ENCODE measurements at places on chromosomes 1 and 21.

- DNase-seq, result no peak
Observed at GRCh38 chr1:86238226-86238625, 81.7 kb upstream of the COL24A1 start.

DNA sequence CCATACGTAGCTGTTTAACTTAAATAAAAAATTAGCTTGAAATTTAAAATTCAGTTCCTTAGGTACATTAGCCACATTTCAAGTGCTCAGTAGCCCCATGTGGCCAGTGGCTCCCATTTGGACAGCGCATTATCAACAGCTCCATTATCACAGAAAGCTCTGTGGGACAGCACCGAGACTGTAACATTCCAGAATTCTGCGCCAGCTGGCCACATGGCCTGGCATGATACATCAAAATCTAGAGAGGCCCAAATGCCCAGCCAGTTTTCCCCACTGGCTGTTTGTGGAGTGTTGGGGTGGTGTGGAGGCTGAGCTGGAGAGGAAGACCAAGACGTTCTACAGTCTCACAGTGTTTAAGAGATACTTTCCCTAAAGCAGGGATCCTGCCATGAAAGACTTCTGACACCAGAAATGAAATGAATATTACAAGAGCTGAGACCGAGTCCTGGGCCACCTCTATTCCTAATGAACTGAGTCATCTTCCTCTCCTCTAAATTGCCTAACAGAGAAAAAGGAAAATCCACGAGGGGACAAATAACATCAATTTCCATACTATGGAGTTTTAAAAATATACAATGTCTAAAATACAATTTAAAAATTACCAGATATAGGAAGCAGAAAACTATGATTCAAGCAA, 27.3 kb upstream of the ACTA1 start:
- peak; percentile 77 for DNase-seq

DNA sequence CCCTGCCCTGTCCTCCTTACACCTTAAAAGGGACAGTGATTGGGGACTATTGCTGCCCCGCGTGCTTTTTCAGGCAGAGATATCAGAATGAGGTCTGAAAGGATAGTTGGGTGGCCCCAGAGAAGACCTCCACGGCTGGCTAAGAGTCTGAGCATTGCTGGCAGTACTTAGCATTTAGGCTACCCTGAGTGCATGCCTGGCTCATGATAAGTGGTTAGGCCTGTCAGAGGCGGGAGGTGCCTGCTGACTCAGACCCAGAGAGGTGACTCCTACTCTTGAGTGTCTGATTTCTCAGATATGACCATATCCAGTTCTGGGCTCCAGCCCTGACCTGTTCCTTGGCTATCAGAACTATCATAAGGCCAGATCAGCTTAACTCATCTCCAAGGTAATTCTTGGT, 213.7 kb downstream of the PBX1 start:
- DNase-seq, result no peak

- DNase-seq, result no peak
Observed at GRCh38 chr1:238642231-238642630, 744.1 kb upstream of the CHRM3 start.

DNA sequence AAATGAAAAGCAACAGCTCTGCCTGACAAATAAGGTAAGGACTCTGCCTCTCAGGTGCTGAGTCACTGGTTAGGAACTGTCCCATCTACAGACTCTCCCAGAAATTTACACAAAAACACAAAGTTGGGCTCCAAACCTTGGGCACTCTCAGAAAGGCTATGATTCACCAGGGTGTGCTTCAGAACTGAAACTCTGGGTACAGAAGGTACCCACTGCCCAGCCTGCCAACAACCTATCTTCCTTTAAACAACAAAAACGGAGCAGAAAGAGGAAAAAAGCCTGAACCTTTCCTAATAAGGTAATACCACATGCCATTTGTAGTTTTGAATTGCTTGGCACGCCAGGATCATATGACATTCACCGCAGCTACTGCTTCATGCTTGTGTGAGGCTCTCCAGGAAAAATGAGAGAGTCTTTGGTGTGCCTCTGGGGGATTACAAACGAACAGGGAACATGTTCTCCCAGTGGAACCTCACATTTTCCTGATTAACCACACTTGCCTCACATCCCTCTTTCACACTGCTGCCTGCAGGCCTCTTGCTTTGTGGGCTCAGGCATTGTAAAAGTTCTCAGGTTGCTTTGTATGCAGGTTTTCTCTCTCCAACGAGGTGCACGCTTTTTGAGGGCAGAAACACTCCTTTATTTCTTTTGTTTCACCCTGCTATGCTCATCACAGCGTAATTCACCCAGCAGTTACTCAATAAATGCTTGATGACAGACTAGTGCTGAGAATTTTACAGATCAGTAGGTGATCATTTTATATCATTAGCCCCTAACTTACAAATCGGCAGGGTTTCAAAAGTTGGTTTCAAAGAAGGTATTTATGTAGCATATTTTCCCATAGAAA, 65.1 kb downstream of the GADD45A start:
- no peak for DNase-seq

DNA sequence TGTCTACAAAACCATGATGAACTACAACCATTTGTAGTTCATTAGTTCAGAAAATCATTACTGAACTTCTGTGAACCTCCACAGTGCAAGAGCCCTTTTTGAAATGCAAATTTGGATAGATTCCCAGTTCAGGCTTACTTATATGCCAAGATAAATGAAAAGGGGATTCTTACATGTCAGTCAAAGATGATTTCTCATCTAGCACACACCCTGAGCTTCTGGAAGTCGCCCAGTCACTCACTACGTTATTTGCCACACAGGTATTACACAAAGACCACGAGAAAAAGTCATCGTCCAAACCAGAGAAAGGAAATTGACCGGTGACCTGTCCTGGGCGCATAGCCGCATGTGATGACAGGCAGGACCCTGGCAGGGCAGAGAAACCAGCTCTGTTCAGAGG, 41.8 kb downstream of the ETS2 start:
- no peak for DNase-seq

GRCh38 chr1:168766568-168766967, 37.6 kb upstream of the DPT start:
- no peak for DNase-seq

- no peak for DNase-seq
Observed at GRCh38 chr21:45248301-45248892, 39.3 kb downstream of the POFUT2 start.

DNA sequence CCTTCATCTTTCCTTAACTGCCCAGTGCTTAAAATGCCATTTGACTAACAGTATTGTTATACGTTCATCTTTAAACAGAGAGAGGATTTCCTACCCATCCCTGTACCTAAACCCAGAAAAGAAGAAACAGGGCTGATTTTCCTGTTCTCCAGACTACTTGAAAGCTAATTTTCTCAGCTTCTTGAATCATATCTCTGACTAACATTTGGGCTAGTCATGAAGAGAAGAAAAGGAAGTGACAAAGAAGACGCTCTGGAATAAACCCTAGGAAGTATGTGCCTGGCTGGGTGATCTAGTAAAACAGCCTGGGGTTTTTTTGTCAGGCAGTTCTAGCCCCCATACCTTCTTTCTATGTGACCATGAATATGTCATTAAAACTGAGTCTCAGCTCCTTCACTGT, 44.8 kb upstream of the SGIP1 start:
- no peak for DNase-seq

- no peak for DNase-seq
Observed at GRCh38 chr1:119617751-119618691, 30.0 kb downstream of the ZNF697 start.

DNA sequence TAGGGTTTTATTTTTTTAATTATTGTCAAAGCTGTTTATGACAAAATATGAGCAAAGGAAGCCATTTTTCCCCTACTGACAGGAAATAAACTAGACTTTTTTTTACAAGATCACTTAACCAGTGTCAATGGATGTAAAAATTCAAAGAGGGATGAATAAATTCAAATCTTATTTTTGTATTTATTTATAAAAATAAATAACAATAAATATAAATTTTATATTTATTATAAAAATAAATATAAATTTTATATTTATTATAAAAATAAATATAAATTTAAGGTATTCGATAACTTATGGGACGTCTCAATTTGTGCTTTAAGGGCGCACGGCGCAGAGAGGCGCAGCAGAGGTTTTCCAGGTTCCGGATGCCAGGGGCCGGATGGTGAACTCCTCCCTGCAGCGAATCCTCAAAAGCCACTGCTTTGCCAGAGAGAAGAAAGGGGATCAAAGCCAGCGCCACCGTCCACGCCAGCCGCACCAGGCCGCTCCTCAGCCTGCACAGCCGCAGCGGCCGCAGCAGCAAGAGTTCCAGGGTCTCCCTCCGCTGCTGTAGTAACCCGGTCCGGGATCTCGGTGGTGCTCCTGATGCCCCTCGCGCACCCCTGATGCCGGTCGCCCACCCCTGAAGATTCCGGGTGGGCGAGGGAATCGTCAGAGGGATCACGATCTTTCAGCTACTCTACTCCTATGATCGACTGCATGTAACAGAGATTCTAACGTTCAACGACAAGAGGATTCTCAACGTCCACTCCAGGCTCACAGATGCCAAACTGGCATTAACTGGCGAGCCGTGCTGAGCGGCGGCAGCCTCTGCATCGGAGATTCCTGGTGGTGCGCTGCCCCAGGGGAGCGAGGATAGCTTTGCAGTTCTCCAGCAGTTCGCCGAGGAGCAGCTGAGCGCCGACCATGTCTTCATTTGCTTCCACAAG, 28.5 kb upstream of the RLF start:
- no peak for DNase-seq

DNA sequence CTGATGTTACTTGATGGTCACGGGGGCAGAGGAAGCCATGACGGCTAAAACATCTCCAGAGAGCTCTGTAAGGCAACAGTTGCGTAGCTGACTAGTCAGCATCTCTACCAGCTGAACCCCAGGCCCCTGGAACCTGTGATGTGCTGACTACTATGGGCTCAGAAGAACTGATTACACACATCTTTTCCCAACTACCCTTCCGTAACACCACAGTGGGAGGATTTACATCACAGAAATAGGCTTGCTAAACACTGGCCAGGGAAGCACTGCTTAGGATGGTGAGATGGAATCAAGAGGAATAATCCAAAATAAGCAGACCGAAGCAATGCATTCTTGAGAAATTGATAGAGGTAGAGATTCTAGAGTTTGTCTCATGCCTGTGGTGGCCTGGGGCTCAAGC, 122.5 kb downstream of the SMYD2 start:
- no peak for DNase-seq

DNA sequence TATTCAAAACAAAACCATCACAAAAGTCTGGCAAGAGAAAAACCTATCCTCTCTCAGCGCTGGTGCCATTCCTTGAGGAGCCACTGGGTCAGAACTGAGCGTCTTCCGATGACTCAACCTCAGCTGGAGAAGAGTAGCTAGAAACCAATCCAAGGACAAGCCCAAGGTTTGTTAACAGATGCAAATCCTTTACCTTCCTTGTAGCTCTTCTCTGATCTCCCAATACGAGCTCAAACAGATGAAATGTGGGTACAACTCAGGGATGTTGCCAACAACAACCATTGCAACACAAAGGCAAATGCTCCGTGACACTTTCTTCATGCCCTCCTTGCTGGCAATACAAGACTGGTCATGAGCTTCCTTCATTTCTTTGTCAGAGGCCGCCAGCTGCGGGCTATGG, 337.1 kb downstream of the SIPA1L2 start:
- no peak for DNase-seq

DNA sequence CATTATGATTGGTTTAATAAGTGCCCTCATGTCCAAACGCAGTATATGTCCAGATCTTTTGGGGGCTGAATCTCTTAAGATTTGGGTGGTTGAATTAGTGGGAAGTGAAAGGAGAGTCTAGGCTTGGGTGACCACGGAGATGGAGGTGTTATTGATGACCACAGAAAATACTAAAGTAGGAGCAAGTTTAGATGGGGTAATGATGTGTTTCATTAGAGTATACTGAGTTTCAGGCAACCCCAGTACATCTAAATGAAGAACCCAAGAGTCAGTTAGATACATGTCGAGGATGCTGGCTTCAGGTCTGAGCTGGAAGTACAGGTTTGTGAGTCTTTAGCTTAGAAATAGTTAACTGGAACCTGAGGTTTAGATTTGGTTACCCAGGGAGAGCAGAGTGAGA, 6.5 kb upstream of the ZZZ3 start:
- DNase-seq, result no peak

GRCh38 chr1:233246965-233247364, 48.6 kb downstream of the PCNX2 start:
- DNase-seq, result no peak

DNA sequence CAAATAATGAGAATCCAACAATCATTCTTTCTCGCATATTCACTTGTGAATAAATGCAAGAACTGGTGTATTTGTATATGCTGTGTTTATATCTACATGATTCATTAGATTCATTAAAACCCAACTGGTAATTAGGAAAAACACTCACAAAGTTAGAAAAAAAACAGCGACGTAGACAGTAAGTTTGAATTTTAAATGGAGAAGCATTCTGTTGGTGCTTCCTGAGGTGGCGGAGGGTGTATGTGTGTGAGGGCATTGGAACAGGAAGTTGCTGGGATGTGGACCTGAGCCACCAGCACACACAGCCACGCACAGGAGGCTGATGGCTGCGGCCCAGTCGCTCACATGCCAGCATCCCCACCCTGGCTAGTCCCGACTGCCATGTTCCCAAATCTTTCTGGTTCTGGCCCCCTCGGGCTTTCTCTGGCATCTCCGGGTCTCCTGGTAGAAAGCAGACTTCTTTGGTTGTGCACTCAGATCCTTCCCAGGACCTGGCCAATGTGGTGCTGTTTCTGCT, 121.6 kb upstream of the IRF2BP2 start:
- peak; percentile 79 for DNase-seq

DNA sequence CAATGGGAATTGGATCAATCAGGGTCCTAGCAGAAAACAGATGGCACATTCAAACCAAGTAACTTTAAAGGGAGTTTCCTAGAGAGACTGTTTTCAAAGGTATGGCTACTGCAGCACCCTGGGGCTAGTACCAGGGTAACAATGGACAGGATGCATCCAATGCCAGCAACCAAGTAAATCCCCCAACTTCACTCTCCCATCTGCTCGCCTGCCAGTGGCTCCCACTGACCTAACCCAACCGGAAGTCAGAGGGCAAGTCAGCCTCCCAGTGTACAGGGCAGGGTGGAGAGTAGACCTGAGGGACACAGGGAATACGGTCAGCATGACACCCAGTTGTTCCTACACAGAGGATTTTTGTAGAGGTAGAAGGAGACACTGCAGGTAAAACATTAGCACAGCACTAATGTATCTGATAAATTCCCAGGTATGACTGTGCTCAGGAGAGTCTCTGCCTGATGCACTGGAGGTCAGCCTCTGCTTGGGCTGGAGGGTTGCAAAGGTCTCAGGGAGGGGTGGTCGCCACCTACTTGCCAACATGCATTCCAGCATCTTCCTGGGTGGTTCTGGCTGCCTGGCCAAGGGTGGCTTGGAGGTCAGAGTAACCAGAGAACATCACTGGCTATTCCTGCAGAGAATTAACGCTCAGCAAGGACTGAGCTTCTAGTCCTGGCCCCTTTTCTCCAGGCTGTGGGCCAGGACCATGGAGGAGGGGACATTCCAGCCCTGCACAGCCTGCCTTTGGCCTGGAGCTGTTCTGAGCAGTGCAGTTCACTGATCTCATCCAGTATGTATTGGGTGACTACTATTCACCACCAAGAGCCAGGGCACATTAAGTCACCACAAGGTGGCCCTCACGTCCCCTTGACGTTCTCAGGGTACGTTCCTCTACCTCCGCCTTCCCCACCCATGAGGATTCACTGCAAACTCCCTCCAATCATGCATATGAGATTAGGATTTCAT, 5.1 kb upstream of the GJA4 start:
- DNase-seq, result no peak

Data from Right ventricle myocardium inferior (tissue), 1 donor.